ENCODE measurements at places on chromosomes 16 and 17.

DNA sequence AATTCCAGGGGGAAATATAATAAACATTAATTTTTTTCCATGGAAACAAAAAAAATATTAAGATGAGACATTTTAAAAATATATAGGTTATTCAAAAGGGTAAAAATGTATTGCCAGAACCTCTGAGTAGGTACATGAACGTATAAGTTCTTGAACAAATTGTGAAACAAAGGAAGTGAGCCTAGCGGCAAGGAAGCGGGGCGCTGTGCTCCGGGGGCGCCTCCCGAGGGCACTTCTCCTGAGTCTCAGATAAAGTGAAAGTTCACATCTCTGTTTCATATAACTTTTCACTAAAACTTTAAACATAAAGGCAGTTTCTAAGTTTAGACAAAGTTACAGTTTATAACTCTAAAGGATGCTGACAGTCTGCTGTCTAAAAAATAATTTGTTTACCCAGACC lies 52.3 kb downstream of the TNRC6C start:
- no peak for DNase-seq

- no peak for DNase-seq
Measured at GRCh38 chr16:85461022-85461813, 151.9 kb upstream of the GSE1 start.

- no peak for DNase-seq
Measured at GRCh38 chr16:56997264-56997663, 7.9 kb downstream of the NLRC5 start.

DNA sequence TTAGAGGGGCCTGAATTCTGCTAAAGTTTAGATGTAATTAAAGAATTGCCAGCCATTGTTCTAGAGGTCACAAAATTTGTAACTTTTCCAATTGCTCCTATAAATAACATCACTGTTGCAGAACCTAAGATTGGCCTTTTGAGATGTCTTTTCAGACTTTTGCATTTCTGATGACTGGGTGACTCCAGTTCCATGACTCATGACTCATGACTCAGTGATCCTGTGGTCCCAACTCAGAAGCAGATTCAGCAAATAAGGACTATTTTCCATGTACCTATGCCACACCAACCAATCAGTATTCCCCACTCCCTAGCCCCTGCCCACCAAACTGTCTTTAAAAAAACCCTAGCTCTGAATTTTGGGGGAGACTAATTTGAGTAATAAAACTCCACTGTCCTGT lies 740.9 kb downstream of the CDH8 start:
- DNase-seq: no peak

- no peak for DNase-seq
Measured at GRCh38 chr16:12600536-12601256, 203.0 kb downstream of the CPPED1 start.

DNA sequence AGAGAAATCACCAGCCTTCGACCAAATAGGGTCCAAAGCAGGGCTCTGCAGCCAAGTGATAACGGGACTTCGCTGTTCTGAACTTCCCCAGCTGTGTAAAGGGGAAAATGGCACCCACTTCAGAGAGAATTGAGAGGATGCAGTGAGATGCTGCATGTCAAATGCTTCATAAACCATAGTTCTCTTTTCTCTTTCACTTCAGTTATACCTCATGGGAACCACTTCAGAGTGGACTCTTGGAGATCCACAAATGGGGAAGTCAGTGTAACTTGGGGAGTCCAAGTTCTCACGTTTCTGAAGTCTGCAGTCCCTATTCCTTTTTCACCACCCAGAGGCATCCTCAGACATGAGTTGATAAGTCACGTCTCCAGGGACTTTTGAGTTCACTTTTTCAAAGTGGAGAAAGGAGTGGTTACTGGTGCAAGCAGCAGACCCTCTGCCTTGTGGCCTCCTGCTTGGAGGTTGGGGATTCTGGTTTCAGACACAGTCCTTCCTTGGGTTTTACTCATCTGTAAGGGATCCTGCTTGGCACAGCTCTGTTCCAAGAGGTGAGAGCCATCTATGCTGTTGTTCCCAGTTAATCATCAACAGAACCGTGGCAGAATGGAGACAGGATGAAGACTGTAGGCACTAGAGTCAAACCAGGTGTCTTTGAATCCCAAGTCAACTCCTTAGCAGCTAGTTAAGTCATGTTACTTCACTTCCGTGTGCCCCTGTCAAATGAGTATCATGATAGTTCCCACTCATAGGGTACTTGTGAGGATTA lies 123.4 kb upstream of the NOL11 start:
- no peak for DNase-seq

DNA sequence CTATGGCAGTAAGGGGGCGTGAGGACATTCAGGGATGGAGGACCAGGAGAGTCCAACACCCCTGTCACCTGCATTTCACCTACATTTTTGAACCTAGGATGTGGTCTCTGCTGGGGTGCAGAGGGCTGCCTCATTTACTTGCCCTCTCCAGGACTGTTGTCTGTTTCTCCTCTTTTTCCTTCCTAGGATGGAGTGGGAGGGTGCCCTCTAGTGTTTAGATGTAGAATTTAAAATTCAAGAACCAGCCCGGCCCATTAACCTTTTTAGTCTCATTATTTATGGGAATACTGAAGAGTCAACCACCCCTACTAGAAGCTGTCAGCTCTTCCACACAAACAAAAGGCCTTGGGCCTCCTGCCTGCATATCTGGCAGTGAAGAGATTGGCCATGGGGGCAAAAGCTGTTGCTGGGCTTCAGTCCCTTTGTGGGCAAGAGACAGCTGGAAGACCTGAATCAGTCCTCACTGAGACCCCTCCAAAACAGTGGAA lies 2.5 kb upstream of the STARD3 start:
- DNase-seq: peak; percentile 41

- DNase-seq: peak; percentile 75
Measured at GRCh38 chr16:7315813-7316212, 16.8 kb upstream of the RBFOX1 start.

GRCh38 chr17:65698381-65699061 lies 137.1 kb upstream of the AXIN2 start:
- no peak for DNase-seq

DNA sequence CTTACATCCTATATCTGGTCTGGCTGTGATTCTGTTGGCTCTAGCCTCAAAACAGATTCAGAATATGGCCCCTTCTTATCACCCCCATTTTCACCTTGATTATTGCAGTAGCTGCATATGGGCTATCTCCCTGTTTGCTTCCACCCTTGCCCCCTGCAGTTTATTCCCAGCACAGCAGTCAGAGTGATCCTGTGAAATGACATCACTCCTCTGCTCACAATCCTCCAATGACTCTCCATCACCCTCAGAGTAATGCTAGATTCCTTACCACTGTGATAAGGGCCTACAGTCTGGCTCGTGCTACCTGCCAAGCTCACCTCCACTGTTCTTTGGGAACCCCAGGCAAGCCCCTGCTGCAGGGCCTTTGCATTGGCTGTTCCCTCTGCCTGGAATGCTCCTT lies 92.5 kb downstream of the ASIC2 start:
- no peak for DNase-seq

- DNase-seq: no peak
Measured at GRCh38 chr16:29726845-29727377, 18.9 kb downstream of the C16orf54 start.

- DNase-seq: no peak
Measured at GRCh38 chr16:81655469-81656162, 123.5 kb upstream of the PLCG2 start.

- DNase-seq: no peak
Measured at GRCh38 chr17:77867976-77868713, 90.4 kb upstream of the TNRC6C start.

DNA sequence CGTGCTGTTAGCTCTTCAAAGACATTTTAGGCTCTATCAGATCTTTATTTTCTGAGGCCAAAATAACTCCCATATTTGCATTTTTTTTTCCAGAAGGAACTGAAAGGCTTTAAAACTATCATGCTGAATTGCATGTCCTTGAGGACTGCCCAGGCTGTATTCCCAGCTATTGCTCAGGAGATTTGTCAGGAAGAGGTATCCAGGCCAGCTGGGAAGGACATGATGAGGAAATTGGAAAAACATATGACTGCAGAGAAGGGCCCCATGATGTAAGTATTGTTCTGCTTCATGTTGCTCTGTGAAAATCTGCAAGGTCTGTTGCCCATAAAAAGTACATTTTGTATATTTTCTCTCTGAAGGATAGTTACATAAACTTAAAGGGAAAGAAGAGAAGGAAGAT lies 5.7 kb downstream of the CDC6 start:
- DNase-seq: no peak

GRCh38 chr16:69863401-69864281 lies 87.5 kb upstream of the CLEC18A start:
- no peak for DNase-seq

DNA sequence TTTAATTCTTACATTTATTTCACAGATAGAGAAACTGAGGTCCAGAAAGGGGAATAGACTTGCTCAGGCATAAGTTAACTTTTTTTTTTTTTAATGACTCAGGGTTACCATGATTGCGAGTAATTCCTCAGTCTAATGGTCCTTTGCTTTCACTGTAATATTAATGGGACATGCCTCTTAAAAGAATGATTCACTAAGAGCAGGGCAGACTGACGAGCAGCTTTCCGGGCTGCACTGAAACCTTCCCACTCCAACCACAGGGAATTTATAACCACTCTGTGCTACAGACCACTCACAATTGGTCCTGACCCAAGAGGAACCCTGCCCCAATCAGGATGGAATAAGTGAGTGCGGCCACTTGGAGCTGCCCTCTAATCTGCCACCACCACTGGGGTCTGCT lies 5.7 kb downstream of the HOXB2 start:
- DNase-seq: no peak

GRCh38 chr16:6560306-6561100 lies 772.1 kb upstream of the RBFOX1 start:
- no peak for DNase-seq

DNA sequence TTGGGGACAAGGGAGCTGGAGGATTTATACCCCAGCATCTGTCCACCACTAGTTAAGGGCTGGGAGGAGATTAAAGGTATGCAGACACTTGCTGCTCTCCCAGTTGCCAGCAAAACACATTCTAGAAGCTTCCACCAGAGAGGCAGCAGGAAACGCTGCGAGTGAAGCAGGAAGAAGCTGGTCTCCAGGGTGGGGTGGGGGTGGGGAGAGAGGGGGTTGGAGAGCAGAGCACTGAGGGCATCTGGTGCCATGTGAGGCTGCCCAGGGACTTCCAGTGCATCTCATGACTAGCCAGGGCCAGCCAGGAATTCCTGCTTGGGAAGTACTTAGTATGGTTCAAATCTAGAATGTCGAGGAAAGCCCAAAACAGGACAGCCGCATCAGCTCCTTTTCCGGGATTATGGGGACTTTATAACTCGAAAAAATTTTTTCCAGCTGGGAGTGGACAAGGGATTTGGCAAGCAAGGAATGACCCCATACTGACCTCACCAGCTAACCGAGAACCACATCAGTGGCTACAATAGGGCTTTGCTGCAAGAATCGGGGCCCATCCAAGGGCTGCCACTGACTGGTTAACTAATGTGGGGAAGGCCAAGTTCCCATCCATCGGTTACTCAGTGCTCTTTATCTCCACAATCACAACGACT lies 26.2 kb upstream of the AXIN2 start:
- no peak for DNase-seq

- DNase-seq: peak; percentile 57
Measured at GRCh38 chr16:16120044-16120381, 103.3 kb downstream of the ABCC6 start.

DNA sequence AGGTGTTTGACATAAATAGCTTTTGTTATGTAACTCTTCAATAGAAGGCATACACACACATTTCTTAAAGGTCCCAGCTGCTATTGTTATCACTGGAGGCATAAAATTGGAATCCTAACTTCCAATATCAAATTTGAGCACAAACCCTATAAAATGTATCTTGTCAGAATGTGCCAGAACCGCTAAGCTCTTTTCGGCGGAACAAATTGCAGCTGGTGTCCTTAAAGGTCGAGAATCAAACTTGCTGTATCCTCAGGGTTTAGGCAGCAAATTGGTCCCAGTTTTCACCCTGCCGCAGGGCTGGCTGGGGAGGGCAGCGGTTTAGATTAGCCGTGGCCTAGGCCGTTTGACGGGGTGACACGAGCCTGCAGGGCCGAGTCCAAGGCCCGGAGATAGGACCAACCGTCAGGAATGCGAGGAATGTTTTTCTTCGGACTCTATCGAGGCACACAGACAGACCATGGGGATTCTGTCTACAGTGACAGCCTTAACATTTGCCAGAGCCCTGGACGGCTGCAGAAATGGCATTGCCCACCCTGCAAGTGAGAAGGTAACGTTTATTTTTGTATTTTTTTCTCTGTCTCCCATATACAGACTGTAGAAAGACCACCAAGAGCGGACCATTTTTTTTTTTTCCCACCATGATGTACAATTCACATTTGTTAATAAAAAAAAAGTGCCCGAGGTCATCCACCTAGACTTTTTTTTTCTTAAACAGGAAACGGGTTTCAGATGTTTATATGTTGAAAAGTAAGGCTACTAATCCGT lies 297.1 kb downstream of the IRF8 start:
- DNase-seq: no peak

GRCh38 chr16:84836234-84836647 lies 16.5 kb downstream of the CRISPLD2 start:
- DNase-seq: no peak

DNA sequence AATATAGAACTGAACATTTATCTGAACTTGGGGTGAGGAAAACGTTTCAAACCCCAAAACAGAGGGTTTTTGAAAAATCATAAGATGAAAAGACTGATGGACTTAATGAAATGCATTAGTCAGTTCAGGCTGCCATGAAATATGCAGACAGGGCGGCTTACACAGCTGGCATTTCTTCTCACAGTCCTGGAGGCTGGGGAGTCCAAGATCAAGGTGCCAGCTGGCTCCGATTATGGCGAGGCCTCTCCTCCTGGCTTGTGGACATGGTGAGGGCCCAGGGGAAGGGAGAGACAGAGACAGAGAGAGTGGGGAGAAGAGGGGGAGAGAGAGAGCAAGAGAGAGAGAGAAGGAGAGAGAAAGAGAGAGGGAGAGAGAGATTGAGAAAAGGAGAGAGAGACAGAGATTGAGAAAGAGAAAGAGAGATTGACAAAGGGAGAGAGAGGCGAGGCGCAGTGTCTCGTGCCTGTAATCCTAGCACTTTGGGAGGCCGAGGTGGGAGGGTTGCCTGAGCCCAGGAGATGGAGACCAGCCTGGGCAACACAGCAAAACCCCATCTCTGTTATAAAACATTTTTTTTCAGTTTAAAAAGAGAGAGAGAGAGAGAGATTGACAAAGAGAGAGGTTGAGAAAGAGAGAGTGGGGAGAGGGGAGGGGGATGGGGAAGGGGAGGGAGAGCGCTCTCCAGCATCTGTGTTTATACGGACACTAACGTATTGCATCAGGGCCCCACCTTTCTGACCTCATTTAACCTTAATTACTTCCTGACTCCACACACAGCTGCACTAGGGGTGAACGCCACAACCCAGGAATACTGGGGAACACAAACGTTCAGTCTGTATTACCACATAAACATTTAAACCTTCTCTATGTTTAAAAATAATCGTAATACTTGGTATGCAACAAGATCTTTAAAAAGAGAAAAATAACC lies 24.6 kb upstream of the RPH3AL start:
- peak; percentile 9 for DNase-seq

GRCh38 chr16:27096375-27096774 lies 29.6 kb downstream of the C16orf82 start:
- no peak for DNase-seq

DNA sequence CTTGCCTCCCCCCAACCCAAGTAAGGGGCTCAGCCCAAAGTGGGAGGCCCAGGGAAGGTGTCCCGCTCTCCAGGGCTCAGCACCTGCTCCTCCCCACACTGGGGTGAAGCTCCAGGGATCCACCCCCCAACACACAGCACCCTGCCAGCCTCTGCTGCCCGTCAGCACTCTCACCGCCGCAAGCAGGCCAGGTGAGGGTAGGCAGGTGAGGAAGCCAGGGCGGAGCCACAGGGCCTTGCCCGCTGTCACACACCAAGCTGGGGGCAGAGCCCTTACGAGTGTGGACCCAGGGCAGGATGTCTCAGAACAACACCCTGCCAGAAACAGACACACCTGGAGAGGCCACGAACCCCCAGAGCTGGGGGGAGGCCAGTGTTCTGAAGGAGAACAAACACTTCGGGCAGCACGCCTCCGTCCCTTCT lies 19.5 kb downstream of the PLLP start:
- DNase-seq: peak; percentile 8

Measured in NCI-H774 (cell line).